ENCODE measurements at places on chromosomes 3 and 15.

DNA sequence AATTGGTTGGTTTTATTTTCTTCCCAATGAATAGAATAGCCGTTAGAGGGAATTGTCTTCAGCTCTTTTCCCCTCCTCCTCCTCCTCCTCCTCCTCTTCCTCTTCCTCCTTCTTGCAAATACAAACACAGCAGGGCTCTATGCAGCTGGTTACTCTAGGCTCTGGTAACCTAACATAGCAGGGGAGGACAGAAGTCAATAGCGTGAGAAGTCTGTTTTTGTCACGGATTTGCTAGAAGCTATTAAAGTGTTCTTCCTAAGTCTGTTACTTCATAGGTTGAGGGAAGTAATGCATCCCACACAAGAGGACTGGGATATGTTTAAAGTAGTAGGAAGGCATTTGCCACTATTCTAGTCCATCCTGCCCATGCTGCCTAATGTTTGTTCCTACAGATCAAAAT is 374.7 kb upstream of the TPRG1 start:
- DNase-seq = no peak

- no peak for DNase-seq
Observed at GRCh38 chr3:190366133-190366532, 21.8 kb upstream of the CLDN16 start.

DNA sequence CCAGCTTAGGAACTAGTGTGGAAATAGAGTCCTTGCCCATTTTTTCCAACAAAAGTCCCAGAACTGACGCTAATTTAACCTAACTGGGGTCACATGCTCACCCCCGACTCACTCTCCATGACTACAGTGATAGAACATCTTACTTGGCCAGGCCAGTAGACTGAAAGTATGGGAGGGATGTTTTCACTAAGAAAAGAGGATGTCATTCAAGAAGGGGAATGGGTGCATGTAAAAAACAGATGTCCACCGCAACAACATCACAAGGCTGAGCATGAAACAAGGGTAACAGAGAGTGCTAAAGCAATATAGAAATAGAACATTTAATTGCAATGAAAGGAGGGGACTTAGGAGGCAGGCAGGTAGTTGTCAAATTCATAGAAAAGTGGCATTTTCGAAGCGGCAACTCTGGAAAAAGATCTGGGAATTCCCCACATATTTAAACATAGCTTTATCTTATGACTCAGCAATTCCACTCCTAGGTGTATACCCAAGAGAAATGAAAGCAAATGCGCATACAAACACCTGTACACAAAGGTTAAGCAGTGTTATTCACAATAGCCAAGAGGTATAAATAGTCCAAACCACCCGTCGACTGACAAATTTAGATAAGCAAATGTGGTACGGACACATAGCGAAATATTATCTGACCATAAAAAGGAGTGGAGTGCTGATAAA is 41.1 kb upstream of the UBE2E2 start:
- DNase-seq = no peak

GRCh38 chr15:31216215-31216911 is 110.3 kb upstream of the KLF13 start:
- DNase-seq = no peak

GRCh38 chr3:22565393-22565792 is 637.7 kb upstream of the UBE2E2 start:
- DNase-seq = no peak

- no peak for DNase-seq
Observed at GRCh38 chr15:40082195-40082883, 26.3 kb downstream of the BMF start.

GRCh38 chr3:32500231-32500630 is 2.4 kb downstream of the CMTM6 start:
- no peak for DNase-seq
